ENCODE measurements at places on chromosomes 11 and 22.

GRCh38 chr11:78921509-78921908 is 346.8 kb upstream of the NARS2 start:
- DNase-seq, result no peak

GRCh38 chr11:62479631-62480201 is 60.9 kb downstream of the SCGB1A1 start:
- DNase-seq, result no peak

GRCh38 chr11:12461516-12461915 is 84.1 kb downstream of the PARVA start:
- DNase-seq, result no peak

GRCh38 chr22:35524966-35525686 is 15.5 kb upstream of the RASD2 start:
- no peak for DNase-seq

DNA sequence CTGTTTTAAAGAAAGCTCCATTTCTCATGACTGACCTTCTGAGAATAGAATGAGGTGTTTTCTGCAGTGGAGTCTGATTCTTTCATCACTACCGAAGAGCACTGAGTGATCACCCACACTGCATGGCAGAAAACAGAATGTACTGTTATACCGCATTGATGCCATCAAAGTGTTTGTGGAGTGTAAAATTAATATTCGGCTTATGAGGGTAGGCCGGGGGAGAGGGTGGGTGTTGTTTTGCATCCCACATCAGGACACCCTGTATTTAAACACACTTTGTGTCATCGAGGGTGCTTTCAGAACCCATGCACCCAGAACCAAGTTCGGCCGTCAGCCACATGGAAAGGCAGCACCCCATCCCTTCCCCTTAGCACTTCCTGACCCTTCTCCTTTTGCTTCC is 41.3 kb upstream of the ETS1 start:
- DNase-seq, result peak; percentile 39

DNA sequence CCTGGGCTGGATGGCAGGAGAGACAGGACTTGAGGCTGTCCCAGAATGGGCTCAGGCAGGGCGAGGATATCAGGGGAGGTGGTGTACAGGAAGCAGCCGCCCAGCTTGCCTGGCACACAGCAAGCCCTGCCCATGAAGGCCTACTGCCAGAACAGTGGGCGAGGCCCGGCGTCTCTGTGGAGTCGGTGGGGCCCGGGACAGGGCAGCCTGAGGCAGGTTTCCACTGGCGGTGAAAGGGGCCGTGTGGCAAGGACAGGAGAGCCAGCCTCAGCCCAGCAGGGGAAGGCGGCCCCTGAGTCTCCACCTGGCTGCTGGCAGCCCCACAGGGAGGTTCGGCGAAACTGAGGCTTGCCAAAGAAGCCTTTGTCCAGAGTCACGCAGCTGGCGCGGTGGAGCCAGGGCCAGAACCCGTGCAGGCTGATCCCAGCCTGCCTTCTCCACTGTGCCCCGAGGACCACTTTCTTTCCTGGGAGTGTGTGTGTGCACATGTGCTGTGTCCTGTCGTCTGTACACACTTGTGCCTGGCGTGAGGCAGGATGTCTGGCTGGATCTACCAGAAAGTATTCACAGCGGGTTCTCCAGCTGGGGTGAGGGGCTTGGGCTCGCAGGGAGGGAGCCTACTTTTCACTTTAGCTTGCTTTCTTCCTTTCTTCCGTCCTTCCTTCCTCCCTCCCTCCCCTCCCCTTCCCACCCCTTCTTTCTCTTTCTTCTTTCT is 1.2 kb downstream of the TSPO start:
- DNase-seq, result peak; percentile 59

- DNase-seq, result no peak
Measured at GRCh38 chr11:19345848-19346681, 105.3 kb upstream of the E2F8 start.

GRCh38 chr11:107561688-107562087 is 3.8 kb downstream of the ALKBH8 start:
- no peak for DNase-seq

- no peak for DNase-seq
Measured at GRCh38 chr11:118081241-118081958, 4.5 kb downstream of the TMPRSS4 start.

- peak; percentile 24 for DNase-seq
Measured at GRCh38 chr22:22748297-22748743, 103.9 kb downstream of the GGTLC2 start.

DNA sequence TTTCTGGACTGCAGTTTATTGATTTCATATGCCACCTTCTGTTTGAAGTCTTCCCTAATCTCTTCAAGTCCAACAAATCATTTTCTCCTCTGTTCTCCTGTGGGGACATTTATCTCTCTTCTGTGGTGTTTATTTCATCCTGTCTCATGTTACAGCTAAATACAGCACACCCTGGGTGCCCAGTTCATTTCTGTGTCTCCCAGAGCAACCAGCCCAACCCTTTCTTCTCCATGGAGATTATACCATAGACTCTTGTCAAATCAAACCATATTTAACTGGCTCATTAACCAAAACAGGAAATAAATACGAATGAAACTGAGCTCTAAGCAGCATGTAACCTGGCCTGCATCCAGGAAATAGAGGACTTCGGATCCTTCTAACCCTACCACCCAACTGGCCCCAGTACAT is at the start of gene MS4A8:
TSS of gene MS4A8 (plus strand) at position 329 of the 408 bp plus-strand sequence. CDS start 1,249 bp downstream, outside the sequence.
- DNase-seq, result no peak

DNA sequence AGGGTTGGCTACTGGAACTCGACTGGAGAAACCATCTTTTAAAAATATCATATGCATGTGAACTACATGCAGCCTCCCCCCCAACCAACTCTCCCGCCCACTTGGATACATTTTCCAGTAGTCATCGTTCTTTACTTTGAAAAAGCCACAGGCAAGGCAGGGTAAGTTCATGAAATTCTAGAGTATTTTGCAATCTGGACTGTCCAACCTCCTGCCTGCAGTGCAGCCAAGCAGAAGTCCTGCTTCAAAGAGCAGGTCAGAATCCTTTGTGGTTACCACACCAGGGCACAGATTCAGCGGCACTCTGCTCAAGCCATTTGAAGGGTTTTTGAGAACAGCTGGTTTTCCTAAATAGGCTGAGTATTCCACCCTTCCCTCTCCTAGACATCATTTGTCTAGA is 12.1 kb downstream of the ELF5 start:
- DNase-seq, result no peak

DNA sequence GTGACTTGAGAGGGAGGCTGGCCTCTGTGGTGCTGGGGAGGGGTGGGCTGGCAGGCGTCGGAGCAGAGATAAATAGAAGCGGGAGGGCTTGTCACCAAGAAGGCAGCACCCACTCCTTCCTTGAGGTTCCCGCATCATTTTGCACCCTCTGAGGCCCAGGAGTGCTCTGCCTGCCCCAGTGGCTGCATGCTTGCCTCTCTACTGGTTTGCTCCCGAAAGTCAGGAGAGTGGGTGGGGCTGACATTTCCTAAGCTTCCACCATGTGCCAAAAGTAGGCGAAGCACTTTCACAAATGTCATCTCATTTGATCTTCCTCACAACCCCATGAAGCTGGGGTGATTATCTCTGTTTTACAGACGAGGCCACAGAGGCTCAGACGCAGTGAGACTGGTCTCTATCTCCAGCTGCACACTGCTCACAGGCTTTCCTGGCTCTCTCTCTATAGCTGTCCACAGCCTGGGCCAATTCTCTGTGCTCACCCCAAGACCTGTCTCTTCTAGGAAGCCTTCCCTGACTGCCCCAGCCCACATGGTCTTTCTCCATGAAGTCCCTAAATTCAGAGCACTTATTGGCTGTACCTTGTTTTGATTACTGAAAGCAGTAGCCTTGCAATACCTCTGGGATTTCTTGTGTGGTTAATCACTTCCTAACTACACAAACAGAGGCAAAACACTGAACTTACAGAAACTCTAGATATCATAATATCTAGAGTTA is 2.6 kb upstream of the UCP3 start:
- DNase-seq, result peak; percentile 76
